Colonic mucosa (tissue), 4 donors: ENCODE measurements at places on chromosomes 6 and 20. TPM values are rescaled to one million over a fixed set of nuclear protein-coding genes. Genes with fewer than 3 reads are reported as not detected.

Gene WFDC5
- not detected for total RNA-seq

Gene KIF25
- total RNA-seq: not detected

Gene ALDH5A1
- 12.2 TPM for total RNA-seq

Gene PAX1
- not detected for total RNA-seq

DNA sequence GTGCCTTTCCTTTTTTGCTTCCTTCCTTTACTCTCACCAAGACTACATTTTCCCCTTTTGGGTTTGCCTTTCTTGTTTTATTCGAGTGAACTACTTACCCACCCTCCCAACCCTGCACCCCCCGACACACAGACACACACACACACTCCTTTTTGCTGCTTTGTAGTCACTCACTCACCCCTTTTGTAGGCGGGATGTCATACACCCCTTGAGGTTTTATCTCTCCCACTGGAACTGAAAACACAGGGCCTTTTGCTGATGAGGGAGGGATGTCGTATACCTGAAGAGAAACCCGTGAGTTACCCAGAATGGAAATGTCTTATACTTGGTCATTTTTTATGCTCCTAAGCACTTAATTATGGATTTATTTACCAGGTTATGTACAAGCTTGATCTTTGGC, 40.3 kb downstream of the NEDD9 start:
- H3K4me3 ChIP-seq: no peak overlapping the region
- H3K4me1 ChIP-seq: no peaks in the 10 kb centered on the region
- H3K36me3 ChIP-seq: peaks cover 15% of the 10 kb centered on the region
- DNase-seq: no peak

- H3K4me1 ChIP-seq: no peaks in the 10 kb centered on the region
- no peak for DNase-seq
- no peaks in the 10 kb centered on the region for H3K27me3 ChIP-seq
- no peaks in the 10 kb centered on the region for H3K36me3 ChIP-seq
Measured at GRCh38 chr20:53129563-53129962, 157.4 kb downstream of the TSHZ2 start.

- no peak for DNase-seq
- no peak overlapping the region for H3K4me3 ChIP-seq
- no peaks in the 10 kb centered on the region for H3K27me3 ChIP-seq
- no peaks in the 10 kb centered on the region for H3K4me1 ChIP-seq
- H3K36me3 ChIP-seq: no peaks in the 10 kb centered on the region
Measured at GRCh38 chr20:60249436-60249835, 291.2 kb downstream of the CDH26 start.

Gene BPIFA1
- not detected for total RNA-seq

DNA sequence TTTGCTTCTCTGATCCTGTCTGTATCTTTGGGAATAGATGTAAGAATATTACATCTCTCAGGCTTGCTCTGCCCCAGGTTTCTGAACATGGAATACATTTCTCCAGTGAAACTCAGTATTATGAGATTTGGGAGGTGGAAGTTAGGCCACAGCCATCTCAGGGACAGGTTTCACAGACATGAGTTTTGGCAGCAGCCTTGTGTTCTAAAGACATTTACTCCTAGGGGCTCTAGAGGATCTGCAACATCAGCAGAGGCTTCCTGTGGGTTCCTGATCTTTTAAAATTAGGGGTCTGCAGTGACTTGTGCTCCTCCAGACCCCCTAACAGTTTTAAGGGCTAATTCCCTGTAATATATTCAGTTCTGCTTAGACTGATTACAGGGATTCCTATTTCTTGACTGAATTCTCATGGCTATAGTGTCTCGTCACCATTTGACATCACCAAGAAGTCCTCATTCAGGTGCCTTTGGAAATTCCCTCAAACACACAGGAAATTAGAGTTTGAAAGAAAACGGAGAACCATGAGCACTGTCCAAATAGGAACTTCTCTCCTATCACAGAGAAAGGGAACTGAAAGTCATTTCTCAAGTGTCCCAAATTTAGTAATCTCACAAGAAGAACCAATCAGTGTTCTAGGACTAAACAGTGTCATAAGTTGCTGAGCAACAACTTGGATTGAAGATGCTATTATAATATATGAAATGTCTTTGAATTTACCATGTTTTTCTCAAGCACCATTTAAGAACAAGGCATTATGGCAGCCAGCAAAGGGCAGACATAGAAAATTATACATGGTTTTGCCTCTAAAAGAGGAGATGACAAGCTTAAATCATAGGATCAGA, 2.5 kb upstream of the HLA-DRA start:
- no peaks in the 10 kb centered on the region for H3K27me3 ChIP-seq
- no peak overlapping the region for H3K27ac ChIP-seq
- H3K4me1 ChIP-seq: no peaks in the 10 kb centered on the region
- DNase-seq: no peak
- H3K36me3 ChIP-seq: no peaks in the 10 kb centered on the region
- H3K4me3 ChIP-seq: no peak overlapping the region

GRCh38 chr20:45919542-45920399, 7.8 kb upstream of the PLTP start:
- H3K36me3 ChIP-seq: no peaks in the 10 kb centered on the region
- DNase-seq: peak; percentile 54
- no peaks in the 10 kb centered on the region for H3K27me3 ChIP-seq
- H3K4me1 ChIP-seq: no peaks in the 10 kb centered on the region

Gene ZSWIM1
- total RNA-seq: 13.4 TPM

DNA sequence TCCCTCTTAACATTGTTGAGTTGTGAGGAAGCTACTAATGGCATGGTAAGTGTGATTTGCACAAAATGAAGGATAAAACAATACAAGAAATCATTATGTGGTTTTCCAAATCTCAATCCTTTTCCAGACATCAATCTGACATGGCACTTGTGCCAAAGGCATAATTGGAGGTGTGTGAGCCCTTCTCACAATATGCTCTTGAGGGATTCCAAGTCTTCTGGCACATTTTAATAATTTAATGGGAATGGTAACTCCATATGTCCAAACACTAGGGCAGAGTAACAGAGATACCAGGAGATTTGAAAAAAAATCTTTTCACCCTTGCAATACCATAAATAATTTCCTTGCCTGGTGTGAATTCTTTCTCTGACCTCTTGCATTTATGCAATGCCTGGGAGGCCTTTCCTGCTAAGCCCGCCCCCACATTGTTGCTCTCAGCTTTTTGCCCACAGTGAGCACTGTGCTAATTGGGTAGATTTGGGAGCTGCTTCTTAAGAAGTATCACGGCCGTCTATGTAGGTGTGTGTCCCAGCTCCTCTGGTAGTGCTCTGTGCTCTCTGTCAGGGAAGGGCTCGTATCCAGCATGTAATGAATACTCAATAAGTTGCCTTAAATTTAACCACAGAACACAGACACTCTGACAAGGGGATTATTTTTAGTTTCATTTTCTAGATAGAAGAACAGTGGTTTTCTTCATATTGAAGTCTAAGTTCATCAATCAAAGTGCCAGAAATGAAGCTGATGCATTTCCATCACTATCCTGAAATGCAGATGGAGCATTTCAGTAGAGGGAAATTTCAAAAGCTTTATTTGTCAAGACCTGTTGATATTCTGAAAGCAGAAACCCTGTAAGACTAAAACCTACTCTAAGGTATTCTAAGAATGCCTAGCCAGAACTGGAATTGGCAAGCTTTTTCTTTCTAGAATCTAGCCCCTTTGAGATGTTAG, 54.4 kb upstream of the CEP85L start:
- H3K27ac ChIP-seq: no peak overlapping the region
- no peaks in the 10 kb centered on the region for H3K27me3 ChIP-seq
- H3K4me3 ChIP-seq: no peak overlapping the region
- H3K4me1 ChIP-seq: no peaks in the 10 kb centered on the region
- no peak for DNase-seq
- H3K36me3 ChIP-seq: no peaks in the 10 kb centered on the region

DNA sequence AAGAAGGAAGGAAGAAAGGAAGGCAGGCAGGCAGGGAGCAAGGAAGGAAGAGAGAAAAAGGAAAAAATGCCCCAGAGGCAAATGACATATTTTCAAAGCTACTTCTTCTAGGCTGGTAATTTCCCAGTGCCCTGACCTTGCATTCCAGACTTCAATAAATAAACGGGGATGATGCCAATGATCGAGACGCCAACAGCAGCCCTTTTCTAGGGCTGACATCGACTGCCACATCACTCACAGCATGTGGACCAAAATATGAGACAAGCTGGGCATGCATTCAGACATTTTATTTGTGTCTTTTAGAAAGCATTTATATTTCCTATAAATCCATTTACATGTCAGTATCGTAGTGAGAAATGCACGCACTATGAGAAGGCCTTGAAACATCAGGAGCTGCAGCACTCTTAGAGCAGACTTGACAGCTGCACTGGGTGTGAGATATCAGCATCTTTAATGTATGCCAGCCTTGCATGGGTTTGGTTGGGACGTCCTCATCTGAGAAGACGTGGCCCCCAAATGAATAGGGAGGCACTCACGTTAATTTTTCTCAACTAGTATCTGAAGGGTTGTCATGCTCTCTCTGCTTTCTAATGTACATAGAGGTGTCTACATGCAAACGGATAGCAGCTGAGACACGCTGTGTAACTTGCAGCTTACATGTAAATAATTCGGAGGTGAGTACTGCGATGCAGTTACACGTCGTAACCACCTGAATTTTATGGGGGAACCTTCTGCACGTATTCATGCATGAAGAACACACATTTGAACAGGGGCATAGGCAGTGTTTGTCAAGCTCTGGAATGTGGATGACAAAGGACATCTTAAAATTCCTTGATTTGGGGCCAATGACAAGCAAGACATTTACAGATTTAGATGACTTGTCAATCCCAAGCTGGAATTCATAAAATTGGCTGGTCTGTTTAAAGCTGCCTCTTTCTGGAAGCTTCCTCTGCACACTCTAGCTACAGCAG, 149.1 kb upstream of the AGPAT4 start:
- H3K27me3 ChIP-seq: no peaks in the 10 kb centered on the region
- no peak for DNase-seq
- no peak overlapping the region for H3K27ac ChIP-seq
- H3K36me3 ChIP-seq: no peaks in the 10 kb centered on the region
- no peak overlapping the region for H3K4me3 ChIP-seq

Gene ADAM33
- 6.7 TPM for total RNA-seq

DNA sequence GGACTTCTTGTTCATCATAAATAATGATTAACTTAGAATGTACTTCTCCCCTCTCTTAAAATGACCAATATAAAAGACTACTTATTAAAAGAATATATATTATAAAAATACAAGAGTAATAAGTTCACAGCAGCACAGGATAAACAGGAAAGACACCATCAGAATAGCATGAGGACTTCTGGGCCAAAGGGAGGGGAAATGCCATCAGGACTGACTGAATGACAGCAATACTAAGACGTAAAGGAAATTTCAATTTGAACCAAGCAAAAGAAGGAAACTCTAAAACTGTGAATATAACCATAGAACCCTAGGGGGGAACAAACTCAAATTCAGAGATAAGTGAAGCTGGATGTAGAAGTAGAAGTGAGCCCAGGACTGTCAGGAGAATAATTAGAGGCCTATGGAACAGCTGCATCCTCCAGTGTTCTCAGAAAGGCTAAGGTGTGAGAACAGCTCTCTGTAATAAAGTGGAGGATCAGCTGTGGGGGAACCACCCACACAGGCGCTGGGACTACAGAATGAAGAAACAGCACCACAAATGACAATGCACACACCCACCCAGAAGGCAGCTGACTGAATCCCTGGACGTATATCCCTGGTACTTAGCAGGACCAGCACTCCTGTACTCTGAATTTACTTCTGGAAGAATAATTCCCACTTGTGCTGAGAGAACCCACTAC, 37.8 kb downstream of the ZHX3 start:
- H3K4me3 ChIP-seq: no peak overlapping the region
- H3K27me3 ChIP-seq: no peaks in the 10 kb centered on the region
- no peaks in the 10 kb centered on the region for H3K36me3 ChIP-seq

- H3K27me3 ChIP-seq: peaks cover 2% of the 10 kb centered on the region
- H3K36me3 ChIP-seq: no peaks in the 10 kb centered on the region
- no peaks in the 10 kb centered on the region for H3K4me1 ChIP-seq
- DNase-seq: no peak
Measured at GRCh38 chr20:32012159-32012688, 2.0 kb downstream of the CCM2L start.

- H3K27me3 ChIP-seq: no peaks in the 10 kb centered on the region
- H3K27ac ChIP-seq: no peak overlapping the region
- no peak for DNase-seq
- H3K4me1 ChIP-seq: no peaks in the 10 kb centered on the region
- H3K36me3 ChIP-seq: no peaks in the 10 kb centered on the region
- H3K4me3 ChIP-seq: no peak overlapping the region
Measured at GRCh38 chr6:31556307-31556706, 8.9 kb downstream of the NFKBIL1 start.

GRCh38 chr6:30151580-30151979, 9.4 kb downstream of the TRIM10 start:
- no peak for DNase-seq
- H3K4me1 ChIP-seq: no peaks in the 10 kb centered on the region
- H3K4me3 ChIP-seq: no peak overlapping the region

GRCh38 chr6:12096342-12096741, 84.2 kb downstream of the HIVEP1 start:
- no peaks in the 10 kb centered on the region for H3K36me3 ChIP-seq
- no peaks in the 10 kb centered on the region for H3K4me1 ChIP-seq
- H3K27me3 ChIP-seq: no peaks in the 10 kb centered on the region
- no peak overlapping the region for H3K4me3 ChIP-seq
- no peak for DNase-seq

- no peaks in the 10 kb centered on the region for H3K27me3 ChIP-seq
- no peaks in the 10 kb centered on the region for H3K4me1 ChIP-seq
- H3K27ac ChIP-seq: no peak overlapping the region
- no peak overlapping the region for H3K4me3 ChIP-seq
- H3K36me3 ChIP-seq: no peaks in the 10 kb centered on the region
Measured at GRCh38 chr6:12653486-12653885, 63.1 kb upstream of the PHACTR1 start.

DNA sequence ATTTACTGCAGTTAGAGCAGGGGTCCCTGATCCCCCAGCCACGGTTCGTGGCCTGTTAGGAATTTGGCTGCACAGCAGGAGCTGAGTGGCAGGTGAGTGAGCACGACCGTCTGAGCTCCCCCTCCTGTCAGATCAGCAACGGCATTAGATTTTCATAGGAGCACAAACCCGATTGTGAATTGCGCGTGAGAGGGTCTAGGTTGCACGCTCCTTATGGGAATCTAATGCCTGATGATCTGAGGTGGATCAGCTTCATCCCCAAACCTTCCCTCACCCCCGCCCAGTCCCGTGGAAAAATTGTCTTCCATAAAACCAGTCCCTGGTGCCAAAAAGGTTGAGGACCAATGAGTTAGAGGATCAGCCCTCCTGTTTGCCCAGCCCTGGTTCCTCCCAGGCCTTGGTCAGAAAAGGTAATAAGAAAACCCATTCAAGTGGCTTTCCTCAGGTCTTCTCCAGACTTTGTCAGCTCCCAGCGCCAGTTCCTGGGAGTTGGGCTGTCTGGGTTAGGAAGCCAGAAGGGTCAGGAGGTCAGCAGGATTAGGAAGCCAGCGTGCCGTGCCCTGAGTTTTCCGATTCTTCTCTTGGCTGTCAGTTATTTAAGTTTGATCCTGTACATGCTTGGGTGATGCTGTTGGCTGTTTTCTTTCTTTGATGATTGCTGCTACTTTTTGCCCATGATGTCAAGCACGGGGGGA, 139.9 kb upstream of the PMEPA1 start:
- H3K27me3 ChIP-seq: no peaks in the 10 kb centered on the region
- H3K4me1 ChIP-seq: no peaks in the 10 kb centered on the region
- H3K36me3 ChIP-seq: no peaks in the 10 kb centered on the region
- H3K27ac ChIP-seq: no peak overlapping the region

Gene SLC24A3
- total RNA-seq: 6.6 TPM

GRCh38 chr20:33983371-33983770, 10.3 kb upstream of the RALY start:
- no peaks in the 10 kb centered on the region for H3K27me3 ChIP-seq
- no peak for DNase-seq
- no peak overlapping the region for H3K4me3 ChIP-seq
- no peaks in the 10 kb centered on the region for H3K36me3 ChIP-seq
- no peaks in the 10 kb centered on the region for H3K4me1 ChIP-seq
- no peak overlapping the region for H3K27ac ChIP-seq
